ENCODE measurements at places on chromosomes 1 and 21.

GRCh38 chr1:206050655-206051235, 2.2 kb upstream of the RHEX start:
- peak; percentile 39 for DNase-seq

- DNase-seq = no peak
Measured at GRCh38 chr21:34690041-34690792, 21.4 kb downstream of the CLIC6 start.

- no peak for DNase-seq
Measured at GRCh38 chr1:22800629-22801028, 90.0 kb downstream of the EPHB2 start.

DNA sequence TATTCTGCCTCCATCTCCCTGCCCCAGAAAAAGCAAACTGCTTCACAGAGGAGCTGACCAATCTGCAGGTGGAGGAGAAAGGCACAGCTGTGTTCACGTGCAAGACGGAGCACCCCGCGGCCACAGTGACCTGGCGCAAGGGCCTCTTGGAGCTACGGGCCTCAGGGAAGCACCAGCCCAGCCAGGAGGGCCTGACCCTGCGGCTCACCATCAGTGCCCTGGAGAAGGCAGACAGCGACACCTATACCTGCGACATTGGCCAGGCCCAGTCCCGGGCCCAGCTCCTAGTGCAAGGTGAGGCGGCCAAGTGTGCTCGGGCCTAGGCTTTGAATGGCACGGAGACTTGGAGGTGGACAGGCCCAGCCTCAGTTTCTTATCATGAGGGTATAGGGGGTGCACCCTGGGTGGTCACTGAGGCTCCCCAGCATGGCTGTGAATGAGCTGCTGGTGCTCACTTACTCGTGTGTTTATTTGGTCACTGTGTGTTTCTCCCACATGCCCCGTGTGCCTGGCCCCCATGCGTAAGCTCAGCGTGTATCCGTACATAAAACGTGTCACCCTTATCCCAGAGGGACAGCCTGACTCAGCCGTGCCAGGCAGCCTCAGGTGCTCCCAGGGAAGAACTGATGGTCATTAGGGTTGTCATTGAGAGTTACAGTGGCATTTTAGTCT, 75.8 kb downstream of the OBSCN start:
- DNase-seq = no peak

GRCh38 chr1:29247571-29248273, 11.4 kb downstream of the PTPRU start:
- no peak for DNase-seq

GRCh38 chr1:100606438-100606837, 68.5 kb downstream of the GPR88 start:
- peak; percentile 70 for DNase-seq

Measured in M059J (cell line).